ENCODE measurements at places on chromosomes 6 and 20.

- DNase-seq = peak; percentile 57
Observed at GRCh38 chr6:163249651-163250101, 164.8 kb upstream of the QKI start.

DNA sequence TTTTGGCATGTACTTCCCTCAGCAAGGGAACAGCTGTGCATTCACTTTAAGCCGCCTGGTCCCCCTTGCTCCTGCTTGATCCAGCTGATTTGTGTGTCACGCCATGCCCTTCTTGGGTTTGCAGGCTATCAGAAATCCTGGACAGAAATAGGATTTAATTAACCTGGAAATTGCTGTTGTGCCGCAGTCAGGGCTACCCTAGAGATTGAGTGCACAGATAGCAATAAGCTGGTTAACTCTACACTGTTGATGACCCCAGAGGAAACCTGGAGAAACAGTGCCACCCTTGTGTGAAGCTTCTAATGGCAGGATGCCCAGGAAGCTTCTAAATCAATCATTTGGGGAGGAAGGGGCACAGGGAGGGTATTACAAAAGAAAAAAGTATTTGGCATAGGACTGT is 199.0 kb downstream of the JARID2 start:
- DNase-seq = no peak

- DNase-seq = no peak
Observed at GRCh38 chr6:13560651-13561044, 13.8 kb upstream of the SIRT5 start.

DNA sequence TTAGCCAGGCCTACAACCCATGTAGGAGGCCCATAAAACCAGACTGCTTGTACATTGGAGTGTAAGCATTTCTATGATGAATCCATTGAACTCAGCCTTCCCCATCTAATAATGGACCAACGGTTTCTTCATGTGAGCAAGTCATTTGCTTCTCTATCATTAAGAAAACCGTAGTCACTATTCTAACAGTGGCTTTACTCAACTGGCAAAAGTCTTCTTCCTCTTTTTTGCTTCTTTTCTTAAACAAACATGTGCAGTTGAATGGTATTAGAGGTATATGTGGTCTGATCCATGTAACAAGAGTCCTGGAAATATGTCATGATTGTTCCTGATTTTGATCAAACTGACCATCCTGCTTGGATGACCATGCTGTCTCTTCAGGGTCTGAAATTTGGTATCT is 132.4 kb upstream of the STXBP5 start:
- DNase-seq = no peak

GRCh38 chr6:5266423-5266822 is 5.1 kb downstream of the FARS2 start:
- no peak for DNase-seq

DNA sequence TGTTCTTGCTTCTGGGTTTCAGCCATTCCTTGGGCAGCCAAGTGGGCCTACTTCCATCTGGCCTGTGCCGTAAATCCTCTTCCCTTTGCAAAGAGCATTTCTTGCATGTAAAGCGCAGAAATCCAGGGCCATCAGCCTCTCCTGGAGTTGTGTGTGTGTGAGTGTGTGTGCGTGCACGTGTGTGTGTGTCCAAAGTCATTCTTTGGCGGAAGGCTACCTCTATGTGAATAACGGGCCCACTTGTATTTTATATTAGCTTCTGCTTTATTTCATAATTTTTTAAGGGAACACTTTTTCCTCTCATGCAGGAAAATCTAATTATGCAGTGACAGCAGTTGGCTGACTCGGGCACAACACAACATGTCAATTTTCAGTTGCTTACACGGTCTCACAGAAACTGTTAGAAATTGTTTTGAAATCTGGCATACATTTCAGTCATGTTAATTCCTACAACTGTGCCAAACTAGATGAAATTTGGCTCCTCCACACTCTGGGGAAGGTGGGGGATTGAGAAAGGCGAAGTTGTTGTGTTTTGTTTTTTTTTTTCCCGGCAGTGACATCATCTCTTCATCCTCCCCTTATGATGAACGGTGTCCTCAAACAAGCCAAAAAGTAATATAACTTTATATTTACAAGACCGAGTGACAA is 223.7 kb upstream of the TSHZ2 start:
- no peak for DNase-seq

GRCh38 chr6:141313986-141314385 is 818.7 kb upstream of the GJE1 start:
- DNase-seq = no peak

DNA sequence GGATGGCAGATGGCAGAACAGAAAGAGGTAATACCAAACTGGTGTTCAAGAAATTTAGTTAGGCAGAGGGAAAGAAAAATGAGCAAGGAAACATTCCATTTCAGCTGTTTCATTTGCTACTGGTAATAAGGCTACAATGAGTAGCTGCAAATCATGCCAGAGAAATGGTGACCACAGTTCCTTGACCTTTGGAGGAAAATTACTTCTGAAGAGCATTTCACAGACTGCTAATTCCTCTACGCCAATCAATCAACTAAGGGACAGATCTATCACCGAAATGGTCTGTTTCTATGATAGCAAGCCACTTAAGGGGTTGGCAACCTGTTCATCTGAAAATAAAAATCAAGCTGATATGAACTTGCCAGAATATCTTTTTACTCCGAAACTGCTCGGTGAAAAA is 119.5 kb downstream of the PTPRK start:
- DNase-seq = no peak

DNA sequence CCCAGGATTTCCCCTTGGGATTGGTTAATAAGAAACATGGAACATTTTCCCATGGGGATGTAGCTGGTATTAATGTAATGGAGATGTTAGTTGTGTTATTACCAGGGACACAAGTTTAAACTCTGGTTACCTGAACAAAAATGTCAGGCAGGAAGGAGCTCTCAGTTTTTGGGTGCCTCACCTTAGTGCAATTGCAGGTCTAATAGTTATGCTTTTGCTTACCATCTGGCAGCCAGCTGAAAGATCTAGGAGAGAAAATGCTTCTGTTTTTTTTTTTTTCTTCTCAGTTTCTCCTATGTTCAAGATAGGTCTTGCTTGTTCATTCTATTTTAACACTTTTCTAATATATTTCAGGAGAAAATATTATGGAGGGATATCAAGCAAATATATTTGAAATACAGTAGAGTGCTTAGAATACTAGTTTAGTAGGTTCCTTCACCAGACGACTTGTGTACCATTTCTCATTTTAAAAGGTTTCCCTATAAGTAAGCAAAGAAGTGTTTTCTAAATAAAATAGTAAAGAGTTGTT is 4.2 kb upstream of the UBE2J1 start:
- DNase-seq = no peak

- DNase-seq = no peak
Observed at GRCh38 chr6:28969129-28969528, 36.0 kb downstream of the ZNF311 start.

DNA sequence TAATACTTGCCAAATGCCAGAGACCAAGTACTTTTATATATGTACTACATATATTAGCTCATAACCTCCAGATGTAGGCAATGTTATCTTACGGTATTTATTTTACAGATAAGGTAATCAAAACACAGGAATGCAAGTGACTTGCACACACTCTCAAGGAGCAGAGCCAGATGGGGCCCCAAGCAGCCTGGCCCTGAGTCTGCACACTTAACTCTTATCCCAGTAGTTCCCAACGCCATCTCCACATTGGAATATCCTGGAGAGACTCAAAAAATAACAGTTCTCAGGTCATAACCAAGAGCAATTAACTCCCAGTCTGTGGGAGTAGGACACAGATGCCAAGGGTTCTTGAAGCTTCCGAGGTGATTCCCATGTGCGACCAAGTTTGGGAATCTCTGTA is 398.7 kb downstream of the PHF3 start:
- DNase-seq = no peak

- DNase-seq = no peak
Observed at GRCh38 chr20:62723351-62723750, 14.7 kb downstream of the NTSR1 start.

- no peak for DNase-seq
Observed at GRCh38 chr6:166553563-166554271, 32.8 kb downstream of the RAMACL start.

- no peak for DNase-seq
Observed at GRCh38 chr6:8335896-8336295, 99.4 kb downstream of the SLC35B3 start.

GRCh38 chr6:139699335-139699734 is 324.9 kb upstream of the CITED2 start:
- no peak for DNase-seq

DNA sequence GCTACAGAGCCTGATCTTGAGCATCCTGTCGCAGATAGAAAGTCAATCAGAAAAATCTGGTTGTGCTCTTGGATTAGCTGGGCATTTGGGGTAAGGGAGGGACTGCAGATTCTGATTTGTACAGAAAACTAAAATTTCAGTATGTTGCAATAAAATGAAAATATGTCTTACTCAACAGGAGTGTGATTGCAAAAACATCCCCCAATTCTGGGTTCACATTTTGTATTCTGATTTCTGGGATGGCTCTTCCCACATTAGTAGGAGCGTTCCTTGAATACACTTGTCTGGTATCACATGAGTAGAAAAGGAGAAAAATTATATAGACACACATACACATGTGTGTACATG is 40.5 kb downstream of the PANK2 start:
- DNase-seq = no peak

- DNase-seq = no peak
Observed at GRCh38 chr6:52834481-52834880, 6.1 kb downstream of the GSTA5 start.

DNA sequence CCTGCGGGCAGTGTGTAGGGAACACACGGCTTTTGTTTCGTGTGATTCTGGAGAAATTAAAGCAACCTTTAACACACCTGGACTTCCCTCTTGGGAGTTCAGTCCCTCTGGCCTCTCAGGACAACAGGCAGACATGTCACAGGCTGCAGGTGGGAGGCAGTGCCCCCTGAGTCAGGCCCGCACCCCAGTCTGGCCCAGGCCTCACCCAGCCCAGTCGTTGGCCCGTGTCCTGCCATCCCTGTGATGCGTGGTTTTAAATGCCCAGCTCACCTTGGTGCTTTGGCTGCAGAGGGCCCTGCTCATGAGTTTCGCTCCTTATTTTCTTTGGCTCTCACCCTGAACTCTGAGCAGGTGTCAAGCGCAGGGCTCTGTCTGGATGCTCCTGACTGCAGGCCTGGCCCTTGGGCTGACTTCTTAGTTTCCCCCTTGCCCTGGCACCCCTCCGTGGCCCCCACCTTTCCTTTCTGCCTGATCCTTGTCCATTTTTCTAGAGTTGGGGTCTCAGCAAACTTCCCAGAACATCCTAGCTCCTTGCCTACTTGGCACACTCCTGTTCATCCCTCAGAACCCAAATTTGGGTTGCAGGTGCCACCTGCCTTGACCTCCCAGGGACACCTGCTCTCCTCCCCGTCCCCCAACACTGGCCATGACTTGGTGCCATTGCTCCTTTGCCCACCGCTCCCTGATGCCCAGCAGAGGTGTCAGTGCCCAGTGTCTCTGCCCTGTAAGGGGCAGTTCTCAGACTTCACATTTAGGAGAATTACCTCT is 2.2 kb upstream of the CABLES2 start:
- no peak for DNase-seq

DNA sequence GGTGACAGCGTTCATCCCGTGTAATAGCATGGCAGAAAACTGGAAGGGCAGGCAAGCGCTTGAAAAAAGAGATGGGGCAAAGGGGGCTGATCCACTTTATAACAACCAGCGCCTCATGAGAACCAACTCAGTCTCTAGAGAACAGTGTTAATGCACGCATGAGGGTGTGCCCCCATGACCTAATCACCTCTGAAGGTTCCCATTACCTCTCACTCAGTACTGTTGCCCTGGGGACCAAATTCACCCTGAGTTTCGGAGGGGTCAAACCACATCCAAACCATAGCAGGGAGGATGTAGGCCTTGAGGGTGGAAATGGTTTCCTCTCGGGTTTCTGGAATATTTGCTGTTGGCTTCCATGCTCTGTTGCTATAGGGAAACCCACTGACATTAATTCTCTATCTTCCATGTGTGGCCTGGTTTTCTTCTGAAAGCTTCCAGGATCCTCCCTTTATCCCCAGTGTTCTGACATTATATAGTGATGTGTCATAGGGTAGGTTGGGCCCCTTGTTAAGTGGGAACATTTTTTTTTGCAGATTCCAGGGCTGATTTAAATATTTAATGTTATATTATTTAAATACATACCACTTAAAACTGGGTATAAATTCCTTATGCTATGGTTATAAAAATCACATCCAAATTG is 65.2 kb downstream of the PPP1R14C start:
- DNase-seq = no peak

- DNase-seq = no peak
Observed at GRCh38 chr20:58742668-58743566, 50.3 kb downstream of the NPEPL1 start.

DNA sequence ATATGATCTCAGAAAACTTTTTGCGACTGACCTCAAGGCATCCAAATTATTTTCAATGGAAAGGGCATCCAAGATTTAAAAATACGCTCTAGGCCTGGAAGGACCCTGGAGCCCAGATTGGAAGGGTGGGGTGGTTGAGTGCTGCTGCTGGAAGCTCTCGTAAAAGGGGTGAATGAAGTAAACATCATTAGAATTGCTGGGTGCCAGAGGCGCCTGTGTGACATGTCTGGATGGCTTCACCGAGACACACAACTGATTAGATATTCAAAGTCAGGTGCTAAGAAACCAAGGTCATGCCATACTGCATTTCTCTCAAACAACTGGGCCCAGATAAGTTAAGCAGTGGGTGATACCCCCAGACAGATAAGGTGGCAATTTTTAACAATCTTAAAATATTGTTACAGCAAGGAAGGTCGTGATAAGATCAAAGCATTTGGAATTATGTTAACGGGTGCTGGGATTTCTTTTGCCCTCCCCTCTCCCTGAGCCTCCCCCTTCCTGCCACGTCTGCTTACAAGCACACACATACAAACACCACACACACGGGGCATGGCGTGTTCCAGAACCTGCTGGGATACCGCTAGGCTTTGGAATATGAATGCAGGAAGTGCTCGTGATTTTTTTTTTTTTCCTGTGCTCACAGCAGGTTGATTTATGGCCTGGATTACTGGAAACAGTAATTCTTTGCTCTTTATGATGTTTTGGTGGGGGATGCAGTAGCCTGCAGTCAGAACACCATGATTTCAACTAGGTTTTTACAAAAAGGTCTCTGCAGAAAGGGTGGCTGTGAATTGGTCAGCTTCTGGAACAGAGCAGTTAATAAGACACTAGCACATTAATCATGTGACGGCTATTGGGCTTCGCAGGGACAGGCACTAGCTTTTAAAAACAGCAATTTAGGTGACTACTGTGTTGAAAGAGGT is 551.2 kb downstream of the QKI start:
- no peak for DNase-seq
